ENCODE measurements at places on chromosomes 4 and X.

DNA sequence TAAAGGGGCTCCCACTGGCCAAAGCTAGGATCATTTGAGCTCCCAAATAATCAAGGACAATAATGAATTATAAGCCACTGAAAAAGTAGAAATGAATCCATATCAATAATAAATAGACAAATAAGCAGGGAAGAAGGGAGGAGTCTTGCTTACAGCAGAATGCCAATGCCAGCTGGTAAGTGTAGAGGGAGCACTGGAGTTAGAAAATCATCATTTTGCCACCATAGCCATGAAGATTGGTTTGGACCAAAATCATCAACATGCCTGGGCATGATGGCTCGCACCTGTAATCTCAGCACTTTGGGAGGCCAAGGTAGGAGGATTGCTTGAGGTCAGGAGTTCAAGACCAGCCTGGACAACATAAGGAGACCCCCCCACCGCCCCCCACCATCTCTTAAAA is 20.4 kb upstream of the SH3KBP1 start:
- no peak for DNase-seq

GRCh38 chr4:21765810-21766407 is 182.7 kb downstream of the KCNIP4 start:
- no peak for DNase-seq

- no peak for DNase-seq
These were observed 83.2 kb downstream of the GPAT3 start for GRCh38 chr4:83618991-83619645.

DNA sequence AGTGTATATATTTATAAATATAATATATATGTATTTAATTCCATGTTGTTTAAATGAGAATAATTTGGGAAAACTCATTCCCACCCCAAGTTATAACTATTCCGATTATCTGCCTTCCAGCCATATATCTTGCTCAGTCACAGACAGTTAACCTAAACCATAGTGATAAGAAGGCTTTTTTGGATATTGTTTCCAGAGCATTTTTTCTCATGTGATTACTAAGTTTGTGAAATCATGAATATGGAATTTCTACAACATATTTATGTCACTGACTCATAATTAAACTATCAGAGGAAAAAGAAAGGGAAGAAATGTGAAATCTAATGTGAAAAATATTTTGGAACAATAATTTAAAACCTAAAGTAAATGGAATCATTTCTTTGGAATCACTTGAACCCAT is 1163.5 kb upstream of the PABPC4L start:
- no peak for DNase-seq

- no peak for DNase-seq
These were observed 25.6 kb downstream of the CXCL2 start for GRCh38 chr4:74073358-74073757.

GRCh38 chr4:14749910-14750309 is 252.4 kb upstream of the CPEB2 start:
- no peak for DNase-seq

GRCh38 chrX:1558761-1559468 is 21.9 kb upstream of the P2RY8 start:
- no peak for DNase-seq

DNA sequence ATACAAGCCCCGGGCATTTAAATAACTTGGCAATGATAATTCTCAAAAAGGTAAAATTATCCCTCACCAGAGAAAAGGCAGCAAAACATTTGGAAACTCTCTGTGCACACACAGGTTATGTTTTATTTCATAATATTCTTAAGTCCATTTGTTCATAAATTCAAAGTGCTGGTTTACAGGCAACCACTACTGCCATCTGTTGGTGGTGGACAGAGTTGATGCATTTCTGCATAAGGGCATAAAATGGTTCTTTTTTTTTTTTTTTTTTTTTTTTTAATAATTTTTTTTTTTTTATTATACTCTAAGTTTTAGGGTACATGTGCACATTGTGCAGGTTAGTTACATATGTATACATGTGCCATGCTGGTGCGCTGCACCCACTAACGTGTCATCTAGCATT is 31.5 kb upstream of the IL21 start:
- DNase-seq = no peak

- no peak for DNase-seq
These were observed 161.5 kb downstream of the SOX3 start for GRCh38 chrX:140343226-140343868.

DNA sequence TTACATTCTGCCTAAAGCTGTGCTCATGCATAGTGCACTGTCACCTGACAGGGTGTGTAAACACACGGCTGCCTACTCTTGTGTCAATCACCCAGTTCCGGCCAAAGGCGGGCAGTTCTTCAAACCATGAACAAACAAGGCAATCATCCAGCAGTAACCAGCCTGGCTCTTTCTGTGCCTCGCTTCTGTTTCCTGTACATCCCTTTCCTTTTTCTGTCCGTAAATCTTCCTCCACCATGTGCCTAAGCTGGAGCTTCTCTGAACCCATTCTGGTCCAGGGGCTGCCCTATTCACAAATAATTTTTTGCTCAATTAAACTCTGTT is 60.8 kb upstream of the CBR4 start:
- no peak for DNase-seq
